NCI-H226 (cell line): ENCODE measurements at places on chromosomes 7 and 10.

DNA sequence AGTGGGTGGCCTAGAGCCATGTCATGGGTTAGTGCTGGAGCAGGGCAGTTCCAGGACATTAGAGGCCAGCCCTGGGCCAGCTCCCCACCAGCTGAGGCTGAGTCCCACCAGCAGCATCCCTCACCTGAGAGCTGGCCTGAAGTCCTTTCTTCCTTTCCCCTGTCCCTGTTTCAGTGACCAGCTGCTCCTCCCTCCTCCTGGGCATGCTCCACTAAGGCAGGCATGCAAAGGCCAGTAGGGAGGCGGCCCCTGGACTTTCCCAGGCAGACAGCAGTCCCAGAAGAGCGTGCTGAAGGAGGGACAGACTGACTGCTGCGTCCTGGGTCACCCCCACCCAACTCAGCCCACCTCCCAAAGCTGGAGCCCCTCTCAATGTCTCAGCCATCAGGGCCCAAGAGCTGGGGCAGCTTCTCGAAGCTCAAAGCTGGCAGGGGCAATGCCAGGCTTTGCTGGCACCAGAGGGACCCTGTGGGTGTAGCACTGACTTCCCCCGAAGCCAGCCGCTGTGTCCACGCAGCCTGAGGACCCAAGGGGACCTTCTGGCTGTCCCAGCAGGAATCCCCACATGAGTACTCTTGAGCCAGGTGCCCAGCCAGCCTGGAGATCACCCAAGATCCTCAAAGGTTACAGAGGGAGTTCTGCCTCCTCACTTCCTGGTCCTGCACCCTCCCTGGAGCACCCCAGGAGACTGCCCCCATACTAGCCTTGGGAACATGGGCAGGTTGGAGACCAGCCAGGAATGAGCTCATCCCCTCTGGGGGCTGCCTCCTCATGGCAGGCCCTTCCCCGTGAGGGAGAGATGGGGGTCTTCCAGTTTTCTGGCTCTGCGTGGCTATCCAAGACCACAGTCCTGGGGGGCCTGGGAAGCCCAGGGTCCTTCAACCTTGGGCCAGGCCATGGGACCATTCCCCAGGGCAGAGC, 35.2 kb upstream of the RET start:
- no peak for DNase-seq

- no peak for DNase-seq
Observed at GRCh38 chr7:17022920-17023319, 141.1 kb upstream of the AGR3 start.

GRCh38 chr10:22834471-22834870, 93.4 kb upstream of the ARMC3 start:
- DNase-seq: no peak

- no peak for DNase-seq
Observed at GRCh38 chr10:93797825-93798224, 40.1 kb downstream of the LGI1 start.

DNA sequence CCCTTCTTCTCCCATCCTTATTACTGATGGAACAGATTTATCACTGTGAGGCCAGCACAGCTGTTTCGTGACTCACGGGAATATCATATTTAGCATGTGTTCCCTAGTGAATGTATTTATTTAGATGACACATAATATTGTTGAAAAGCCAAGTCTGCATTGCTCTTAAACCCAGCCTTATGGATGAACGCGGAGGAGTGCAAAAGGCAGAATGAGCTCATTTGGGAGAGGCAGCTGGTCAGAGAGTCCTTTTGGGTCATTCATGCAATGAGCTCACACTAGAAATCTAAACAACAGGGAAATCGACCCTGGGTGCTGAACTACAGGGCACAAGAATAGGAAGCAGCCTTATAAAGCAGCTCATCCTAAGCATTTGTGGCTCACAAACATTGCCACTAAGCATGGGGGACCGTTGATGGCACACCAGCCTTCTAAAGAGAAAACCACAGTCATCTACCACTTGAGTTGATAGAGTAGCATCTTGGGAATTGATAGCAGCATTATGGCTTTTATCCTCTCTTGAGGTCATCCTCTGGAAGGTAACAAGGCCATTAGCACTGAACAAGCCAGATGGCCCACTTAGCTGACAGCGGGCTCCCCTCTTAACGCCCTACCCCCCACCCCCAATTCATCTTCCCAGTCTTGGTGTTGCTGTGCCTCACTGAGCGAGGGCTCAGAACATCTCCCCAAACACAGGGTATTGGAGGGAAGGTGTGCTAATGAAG, 32.9 kb upstream of the SDK1 start:
- DNase-seq: peak; percentile 99
